Stromal cell of bone marrow (primary cell): ENCODE measurements at places on chromosomes 1 and 21.

DNA sequence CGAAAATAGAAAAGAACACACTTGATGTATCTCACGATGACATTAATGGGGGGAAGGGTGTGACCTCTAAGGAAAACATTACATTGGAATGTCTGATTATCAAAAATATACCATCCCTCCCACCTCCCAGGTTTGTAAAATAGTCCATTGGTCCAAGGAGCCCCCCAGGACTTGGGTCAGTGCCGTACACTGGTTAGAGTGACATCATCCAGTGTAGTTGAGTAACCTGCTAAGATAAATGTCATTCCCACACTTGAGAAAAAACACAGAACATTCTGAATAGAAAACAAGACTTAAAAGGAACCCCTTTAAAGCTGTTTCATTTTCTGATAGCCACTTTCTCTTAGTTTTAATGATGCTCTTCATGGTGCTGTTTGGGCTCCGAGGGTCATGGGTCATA lies 15.2 kb downstream of the DDX20 start:
- DNase-seq: no peak

- DNase-seq: no peak
Measured at GRCh38 chr1:46458190-46458589, 31.4 kb upstream of the DMBX1 start.

- peak; percentile 41 for DNase-seq
Measured at GRCh38 chr1:64733581-64734286, 11.1 kb upstream of the RAVER2 start.

GRCh38 chr21:38129711-38130110 lies 127.1 kb upstream of the KCNJ15 start:
- no peak for DNase-seq
